ENCODE measurements at places on chromosomes 7 and 10.
A peak's percentile ranks its signal among the peaks of the same experiment; 100 is the strongest.

- peak; percentile 49 for DNase-seq
These were observed 171.2 kb downstream of the PRKAG2 start for GRCh38 chr7:151705636-151706276.

DNA sequence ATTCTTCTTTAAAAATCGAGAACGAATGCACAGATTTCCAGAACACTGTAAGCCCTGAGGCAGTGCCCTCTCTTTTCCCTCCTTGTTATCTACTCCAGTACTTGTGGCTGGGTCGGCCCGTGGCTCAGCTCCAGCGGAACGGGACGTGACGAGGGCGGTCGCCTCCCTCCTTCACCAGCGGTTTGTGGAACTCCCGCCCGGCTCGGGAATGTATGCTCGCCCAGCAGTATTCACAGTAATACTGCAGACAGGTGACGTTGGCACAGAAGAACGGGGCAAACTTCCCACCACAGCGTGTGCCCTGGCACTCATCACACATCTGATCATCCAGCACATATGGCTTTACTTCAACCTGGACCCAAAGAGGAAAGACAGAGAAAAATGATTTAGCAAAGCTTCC, 128.5 kb downstream of the BTAF1 start:
- no peak for DNase-seq

DNA sequence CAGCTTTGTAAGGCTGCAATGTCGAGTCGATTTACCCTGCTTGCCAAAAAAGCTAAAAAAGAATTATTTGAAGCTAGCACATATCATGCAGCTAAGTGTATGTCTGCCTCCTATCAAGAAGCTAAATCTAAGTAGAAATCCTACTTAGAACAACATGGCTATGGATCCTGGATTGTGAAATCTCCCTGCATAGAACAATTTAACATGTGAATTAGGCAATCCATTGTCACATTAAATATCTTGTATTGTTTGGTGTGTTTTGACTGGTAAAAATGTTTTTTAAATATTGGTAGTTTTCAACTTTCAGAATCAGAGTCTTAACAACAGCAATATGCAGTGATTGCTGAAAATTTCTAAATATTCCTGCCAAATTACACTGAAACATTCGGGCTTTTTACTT, 73.3 kb downstream of the SKIDA1 start:
- DNase-seq: no peak

- no peak for DNase-seq
These were observed 85.9 kb upstream of the KMT2C start for GRCh38 chr7:152521420-152522337.

GRCh38 chr10:21726601-21727225, 192.7 kb downstream of the MLLT10 start:
- no peak for DNase-seq

- DNase-seq: no peak
These were observed 1396.8 kb upstream of the LRRTM3 start for GRCh38 chr10:65528986-65529385.

DNA sequence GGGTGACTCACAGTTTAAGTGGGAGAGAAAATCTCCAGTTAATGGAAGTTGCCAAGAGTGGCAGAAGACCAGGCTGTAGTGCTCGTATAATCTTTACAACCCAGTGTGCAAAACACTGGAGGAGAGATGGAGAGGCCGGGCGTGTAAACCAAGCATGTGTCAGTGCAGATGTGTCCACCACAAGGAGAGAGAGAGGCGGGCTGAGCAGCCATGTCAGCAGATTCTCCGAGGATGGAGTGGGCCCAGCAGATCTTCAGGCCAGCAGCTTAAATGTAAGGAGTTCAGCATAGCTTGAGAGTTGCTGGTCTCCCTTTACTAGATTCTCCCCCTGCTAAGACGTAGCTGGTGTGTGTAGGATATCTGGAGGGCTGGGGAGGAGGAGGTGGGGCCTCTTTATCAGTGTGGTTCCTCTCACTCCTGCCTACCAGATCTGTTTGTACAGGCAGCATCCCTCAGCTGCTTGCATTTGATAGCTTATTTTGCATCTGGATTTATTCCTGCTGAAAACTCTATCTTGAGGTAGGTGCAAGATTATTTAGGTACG, 13.7 kb downstream of the BPGM start:
- DNase-seq: no peak

GRCh38 chr7:110309941-110310340, 781.0 kb upstream of the LRRN3 start:
- DNase-seq: no peak

DNA sequence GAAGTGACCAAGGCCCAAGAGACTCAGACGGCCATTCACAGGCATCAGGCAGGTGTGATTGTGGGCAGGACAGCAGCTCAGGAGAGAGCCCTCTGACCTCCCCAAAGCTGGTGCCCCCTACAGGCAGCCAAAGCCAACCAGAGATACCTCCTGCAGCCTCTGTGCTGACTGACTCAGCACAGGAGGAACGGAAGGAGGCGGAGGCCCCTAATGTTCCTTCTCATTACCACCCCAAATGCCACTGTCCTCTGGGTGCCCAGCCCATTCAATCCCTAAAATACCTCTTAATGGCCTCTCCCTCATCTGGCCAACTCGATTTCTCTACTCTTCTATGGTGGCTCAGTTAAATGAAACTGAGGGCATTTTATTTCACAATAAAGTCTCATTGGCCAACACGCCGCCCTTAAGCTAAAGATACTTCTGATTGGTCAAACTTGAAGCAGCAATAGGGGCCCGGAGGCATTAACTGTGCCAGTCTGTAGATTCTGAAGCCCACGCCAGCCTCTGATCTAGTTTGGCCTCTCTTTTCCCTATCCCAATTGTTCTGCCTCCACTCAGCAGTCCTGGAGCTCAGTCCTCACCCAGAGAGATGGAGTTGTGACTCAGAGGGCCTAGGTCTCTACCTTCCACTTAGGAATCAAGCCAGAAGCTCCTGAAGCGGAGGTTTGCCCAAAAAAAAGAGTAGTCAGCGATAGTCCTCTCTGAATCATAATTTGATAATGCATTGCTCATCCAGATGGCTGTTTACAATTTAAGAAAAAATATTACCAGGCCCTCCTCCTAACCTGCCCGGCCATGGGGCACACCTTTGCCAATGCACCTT, 1.2 kb downstream of the CYREN start:
- peak; percentile 71 for DNase-seq

GRCh38 chr7:92751902-92752901, 84.2 kb downstream of the CDK6 start:
- DNase-seq: no peak

DNA sequence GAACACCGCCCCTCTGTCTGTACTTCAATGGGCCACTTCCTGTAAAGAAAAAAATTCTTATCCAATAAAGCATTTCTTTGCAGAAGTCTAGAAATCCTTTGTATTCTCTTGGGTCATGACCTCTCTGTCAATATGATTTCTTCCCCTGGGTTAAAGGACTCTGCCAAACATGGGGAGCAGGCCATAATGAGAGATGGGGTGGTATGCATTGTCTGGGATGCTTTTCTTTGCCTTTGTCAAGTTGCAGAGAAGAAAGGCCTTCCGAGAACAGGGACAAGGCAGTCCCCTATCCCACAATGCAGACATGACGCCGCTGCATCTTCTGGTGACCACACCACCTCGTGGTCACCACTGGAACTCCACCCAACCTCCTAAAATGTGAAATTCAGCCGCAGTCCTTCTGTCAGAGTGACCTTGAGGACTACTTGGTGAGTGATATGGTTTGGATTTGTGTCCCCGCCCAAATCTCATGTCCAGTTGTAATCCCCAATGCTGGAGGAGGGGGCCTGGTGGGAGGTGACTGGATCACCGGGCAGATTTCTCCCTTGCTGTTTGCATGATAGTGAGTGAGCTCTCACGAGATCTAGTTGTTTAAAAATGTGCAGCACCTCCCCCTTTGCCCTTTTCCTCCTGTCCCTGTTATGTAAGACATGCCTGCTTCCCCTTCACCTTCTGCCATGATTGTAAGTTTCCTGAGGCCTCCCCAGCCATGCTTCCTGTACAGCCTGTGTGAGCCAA, 15.2 kb upstream of the FRMPD2 start:
- DNase-seq: peak; percentile 76

DNA sequence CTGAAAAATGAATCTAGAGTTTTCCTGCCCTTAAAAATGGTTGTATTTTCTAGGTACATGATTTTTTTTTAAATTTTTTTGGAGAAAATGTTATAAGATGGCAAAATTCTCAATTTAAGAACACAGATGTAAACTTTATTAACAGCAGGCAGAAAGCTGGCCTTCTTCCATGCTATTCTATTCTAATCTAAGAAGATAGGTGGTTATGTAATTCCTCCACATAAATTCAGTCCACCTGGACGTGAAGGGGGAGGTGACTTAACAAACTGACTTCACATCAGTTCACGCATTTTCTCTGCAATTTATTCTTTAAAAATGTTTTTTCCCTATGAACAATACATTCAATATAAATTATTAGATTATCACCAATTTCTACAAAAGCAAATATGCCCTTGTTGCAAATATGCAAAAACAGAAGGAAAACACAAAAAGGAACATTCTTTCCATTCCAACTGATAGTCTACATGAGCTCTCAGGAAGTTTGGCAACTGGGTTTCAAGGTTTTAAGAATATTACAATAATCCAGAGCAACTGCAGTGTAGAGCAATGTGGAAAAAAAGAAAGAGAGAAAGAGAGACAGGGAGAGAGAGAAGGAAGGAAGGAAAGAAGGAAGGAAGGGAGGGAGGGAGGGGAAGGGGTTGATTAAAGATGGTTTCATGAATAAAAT, 76.8 kb downstream of the HIBADH start:
- DNase-seq: no peak

GRCh38 chr10:42956045-42956444, 120.8 kb upstream of the RET start:
- DNase-seq: no peak

- no peak for DNase-seq
These were observed 254.9 kb downstream of the PLXNA4 start for GRCh38 chr7:132321387-132321786.

- DNase-seq: no peak
These were observed 20.8 kb downstream of the TIAL1 start for GRCh38 chr10:119575991-119576390.

DNA sequence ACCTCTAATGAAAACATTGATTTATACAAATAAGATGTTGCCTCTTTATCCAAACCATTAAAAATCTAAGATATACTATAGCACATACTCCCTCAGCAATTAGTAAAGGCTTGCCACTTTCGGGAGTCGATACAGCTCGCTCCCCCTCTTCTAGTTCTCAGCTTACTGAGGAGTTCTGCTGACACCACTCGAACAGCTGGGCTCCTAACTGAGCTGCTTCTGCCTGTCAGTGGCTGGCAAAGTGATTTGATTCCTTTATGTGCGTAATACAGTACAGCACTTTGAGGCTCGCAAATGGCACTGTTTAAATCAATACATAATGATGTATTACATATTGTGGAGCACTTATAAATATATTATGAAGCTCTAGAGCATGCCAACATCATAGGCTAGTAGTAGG, 241.8 kb downstream of the CREB5 start:
- no peak for DNase-seq

DNA sequence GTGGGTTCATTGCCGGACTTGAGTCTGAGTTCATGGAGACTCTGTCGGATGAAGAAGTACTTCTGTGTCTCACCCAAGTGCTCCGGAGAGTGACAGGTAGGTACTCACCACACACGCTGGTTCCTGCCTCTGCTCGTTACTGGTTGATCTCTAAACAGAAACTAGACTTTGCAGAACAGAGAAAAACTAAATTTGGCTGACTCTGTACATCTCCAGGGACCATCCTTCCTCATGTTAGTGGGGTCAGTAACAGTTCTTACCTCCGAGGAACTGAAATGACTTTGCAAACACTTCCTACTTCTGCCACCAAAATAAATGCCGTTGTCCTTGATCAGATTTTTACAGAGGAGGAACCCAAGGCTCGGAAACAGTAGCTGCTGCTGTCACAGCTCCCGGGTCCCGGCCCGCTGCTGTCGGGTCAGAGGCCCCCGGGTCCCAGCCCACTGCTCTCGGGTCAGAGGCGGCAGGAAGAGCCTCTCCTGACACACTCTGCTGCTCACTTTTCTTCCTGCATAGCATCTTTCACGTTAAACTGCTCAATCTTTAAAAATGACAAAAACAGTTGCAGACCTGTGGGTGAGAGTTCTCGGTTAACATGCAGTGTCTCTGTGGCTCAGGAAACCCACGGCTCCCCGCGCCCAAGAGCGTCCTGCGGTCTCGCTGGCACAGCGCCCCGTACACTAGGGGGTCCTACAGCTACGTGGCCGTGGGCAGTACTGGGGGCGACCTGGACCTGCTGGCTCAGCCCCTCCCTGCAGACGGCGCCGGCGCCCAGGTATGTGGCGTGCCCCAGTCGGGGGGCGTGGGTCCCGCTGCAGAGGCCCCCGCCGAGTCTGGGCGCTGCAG, 4.8 kb upstream of the MTG1 start:
- DNase-seq: no peak

GRCh38 chr7:16564023-16564380, 37.4 kb downstream of the LRRC72 start:
- DNase-seq: no peak

GRCh38 chr10:17219024-17219423, 9.0 kb upstream of the VIM start:
- DNase-seq: no peak

DNA sequence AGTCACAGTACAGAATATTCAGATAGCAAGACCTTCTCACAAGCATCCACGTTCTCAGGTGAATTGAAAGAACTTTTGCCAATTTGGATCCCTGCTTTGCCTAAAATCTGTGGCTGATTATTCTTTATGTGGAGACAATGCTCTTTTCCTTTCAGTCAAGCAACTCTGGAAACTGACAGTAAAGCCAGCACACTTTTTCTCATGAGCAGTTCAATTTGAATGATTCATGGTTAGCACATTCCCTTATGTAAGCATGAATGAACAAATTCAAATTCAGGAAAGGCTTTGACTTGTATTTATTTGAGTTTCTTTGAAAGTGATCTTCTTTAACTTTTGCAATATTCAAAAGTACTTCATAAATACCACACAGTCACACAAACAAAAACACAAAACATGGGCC, 57.6 kb downstream of the MEOX2 start:
- DNase-seq: no peak

DNA sequence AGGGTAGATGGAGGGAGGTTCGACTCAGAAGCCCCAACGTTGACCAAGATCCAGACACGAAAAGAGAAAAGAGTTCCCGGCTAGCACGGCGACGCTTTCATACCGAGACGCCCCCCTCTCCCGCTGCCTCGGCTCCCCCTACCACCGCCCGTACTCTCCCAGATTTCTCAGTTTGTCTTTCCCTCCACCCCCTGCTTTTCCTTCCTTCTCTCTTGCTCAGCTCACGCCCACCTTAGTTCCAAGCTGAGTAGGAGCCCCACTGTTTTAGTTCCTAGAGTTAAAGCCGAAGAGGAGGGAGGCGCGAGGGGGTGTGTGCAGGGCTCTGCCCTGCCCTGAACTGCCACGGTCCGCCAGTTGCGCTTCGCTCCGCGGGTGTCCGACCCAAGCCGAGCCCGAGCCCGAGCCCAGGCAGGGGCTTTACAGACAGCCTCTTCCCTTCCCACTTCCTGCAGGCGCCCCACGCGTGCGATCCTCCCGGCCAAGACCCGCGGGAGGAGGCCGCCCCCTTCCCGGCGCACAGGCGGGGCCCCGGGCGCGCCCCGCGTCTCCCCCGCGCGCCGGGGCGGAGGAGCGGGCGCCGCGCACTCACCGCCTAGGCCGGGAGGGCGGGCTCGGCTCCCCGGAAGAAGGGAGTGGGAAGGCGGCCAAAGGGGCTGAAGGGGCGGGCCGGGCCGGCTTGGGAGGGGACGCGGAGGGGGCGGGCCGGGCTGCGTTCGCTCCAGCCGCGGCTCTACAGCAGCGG, at the start of gene EPHB6:
Gene EPHB6, plus strand, starts transcription at position 705 of the 742 bp plus-strand sequence. CDS start 8,152 bp downstream, outside the sequence.
- peak; percentile 67 for DNase-seq

Measured in WTC11 (cell line).